ENCODE measurements at places on chromosomes 1 and 21.
A peak's percentile ranks its signal among the peaks of the same experiment; 100 is the strongest.

GRCh38 chr1:11037740-11038182 lies 9.3 kb downstream of the MASP2 start:
- peak; percentile 77 for DNase-seq

DNA sequence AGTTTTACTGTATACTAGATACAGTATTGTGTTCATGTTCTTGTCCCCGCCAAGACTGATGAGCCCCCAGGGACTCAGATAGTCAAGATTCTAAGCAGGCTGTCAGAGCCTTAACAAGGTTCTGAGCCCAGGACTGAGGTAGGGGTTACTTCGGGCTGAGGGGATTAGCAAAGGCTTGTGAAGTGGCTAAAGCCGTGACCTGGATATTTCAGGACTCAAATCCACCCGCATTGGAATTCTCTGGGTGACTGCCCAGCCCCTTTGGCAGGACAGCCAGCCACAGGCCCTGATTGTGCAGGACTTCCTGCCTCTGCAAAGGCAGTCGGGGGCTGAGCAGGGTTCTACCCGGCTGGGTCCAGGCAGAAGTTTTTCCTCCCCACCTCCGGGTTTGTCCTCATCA lies at the start of gene PLA2G5:
PLA2G5 (plus strand) TSS at position 321 of the 400 bp plus-strand sequence. CDS start 14,637 bp downstream, outside the sequence.
- no peak for DNase-seq

DNA sequence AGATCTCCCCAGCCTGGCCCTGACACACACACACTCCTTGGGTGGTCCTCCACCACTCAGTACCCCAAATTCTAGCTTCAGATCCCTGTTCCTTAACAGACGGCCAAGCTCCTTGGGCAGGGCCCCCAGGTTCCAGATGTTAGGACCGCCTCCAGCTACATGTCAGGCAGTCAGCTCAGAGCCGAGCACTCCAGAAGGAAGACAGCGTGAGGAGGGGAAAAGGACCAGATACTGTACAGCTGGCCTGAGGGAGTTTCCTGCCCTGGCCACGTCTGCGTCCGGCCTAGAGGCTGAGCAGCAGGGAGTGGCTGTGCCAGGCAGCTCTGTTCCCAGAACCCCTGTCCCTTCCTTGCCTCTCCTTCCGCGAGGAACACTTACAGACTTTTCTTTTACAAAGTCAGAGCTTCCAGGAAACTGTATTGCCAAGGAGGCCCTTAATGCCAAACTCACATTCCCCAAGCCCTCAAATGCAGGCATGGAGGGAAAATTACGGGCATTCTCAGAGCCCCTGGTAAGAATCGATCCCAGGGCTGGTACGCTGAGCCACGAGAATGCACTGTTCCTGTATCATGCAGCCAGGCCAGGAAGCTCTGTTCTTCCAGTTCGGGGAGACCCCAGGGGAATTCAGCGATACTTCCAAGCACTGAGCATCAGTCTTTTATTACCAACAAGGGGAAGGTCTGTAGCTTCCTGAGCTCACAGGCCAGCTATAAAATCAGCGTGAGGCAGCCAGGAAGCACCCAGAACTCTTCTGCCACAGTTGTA lies 45.2 kb upstream of the CNTN2 start:
- DNase-seq: no peak

DNA sequence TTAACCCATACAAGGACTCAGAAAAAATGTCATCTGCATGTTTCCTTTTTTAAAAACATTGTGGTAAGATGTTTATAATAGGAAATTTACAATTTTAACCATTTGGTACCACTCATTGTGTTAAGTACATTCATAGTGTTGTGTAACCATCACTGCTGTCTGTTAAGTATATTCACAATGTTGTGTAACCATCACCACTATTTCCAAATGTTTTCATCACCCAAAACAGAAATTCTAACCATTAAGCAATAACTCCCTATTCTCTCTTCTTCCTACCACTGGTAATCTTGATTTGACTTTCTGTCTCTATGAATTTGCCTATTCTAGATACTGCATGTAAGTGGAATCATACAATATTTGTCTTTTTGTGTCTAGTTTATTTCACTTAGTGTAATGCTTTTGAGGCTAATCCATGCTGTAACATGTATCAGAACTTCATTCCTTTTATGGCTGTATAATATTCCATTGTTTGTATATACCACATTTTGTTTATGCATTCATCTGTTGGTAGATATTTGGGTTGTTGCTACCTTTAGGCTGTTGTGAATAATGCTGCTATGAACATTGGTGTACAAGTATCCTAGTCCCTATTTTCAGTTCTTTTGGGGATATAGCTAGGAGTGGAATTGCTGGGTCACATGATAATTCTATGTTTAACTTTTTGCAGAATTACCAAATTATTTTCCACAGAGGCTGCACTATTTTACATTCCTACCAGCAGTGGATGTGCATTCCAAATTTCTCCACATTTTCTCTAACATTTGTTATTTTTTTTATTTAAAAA lies 14.1 kb downstream of the HIPK1 start:
- DNase-seq: no peak

- no peak for DNase-seq
These were observed 1814.0 kb downstream of the PLA2G4A start for GRCh38 chr1:188642704-188643103.
